ENCODE measurements at places on chromosomes 3 and 15.
A peak's percentile ranks its signal among the peaks of the same experiment; 100 is the strongest.

DNA sequence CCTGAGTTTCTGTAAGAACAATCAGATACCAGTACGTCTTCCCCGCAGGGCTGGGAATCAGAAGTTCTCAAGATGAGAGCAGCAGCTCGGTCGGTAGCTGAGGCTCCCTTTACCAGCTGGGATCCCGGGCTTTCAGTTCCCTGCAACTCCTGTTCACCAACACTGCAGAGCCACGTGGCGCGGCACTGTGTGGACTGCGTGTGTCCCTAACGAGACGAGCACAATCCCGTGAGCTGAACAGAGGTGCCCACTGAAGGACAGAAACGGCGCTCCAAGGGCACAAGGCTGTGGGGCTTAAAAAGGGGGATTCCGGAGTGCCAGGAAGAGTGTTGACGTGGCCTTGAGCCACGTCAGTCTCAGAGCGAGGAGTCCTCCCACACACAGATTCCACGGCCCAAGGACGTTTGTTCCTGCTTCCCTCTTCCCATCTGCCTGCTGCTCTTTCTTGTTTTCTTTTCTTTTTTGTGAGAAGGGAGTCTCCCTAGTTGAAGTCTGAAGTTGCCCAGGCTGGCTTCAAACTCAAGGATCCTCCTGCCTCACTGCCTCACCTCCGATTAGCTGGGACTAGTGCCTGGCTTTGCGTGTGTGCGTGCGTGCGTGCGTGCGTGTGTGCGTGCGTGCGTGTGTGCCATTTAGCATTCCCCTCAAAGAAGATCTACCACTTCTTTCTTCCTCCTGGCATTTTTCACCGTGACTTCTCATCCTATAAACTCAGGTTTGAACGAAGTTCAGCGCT, 37.1 kb upstream of the RPL35A start:
- DNase-seq = no peak

- no peak for DNase-seq
Observed at GRCh38 chr3:14516738-14517345, 23.3 kb downstream of the GRIP2 start.

- DNase-seq = peak; percentile 59
Observed at GRCh38 chr15:40098489-40099261, 10.0 kb downstream of the BMF start.

GRCh38 chr3:175255698-175256097, 396.6 kb downstream of the NAALADL2 start:
- no peak for DNase-seq

GRCh38 chr15:101406526-101407195, 82.8 kb downstream of the PCSK6 start:
- no peak for DNase-seq

DNA sequence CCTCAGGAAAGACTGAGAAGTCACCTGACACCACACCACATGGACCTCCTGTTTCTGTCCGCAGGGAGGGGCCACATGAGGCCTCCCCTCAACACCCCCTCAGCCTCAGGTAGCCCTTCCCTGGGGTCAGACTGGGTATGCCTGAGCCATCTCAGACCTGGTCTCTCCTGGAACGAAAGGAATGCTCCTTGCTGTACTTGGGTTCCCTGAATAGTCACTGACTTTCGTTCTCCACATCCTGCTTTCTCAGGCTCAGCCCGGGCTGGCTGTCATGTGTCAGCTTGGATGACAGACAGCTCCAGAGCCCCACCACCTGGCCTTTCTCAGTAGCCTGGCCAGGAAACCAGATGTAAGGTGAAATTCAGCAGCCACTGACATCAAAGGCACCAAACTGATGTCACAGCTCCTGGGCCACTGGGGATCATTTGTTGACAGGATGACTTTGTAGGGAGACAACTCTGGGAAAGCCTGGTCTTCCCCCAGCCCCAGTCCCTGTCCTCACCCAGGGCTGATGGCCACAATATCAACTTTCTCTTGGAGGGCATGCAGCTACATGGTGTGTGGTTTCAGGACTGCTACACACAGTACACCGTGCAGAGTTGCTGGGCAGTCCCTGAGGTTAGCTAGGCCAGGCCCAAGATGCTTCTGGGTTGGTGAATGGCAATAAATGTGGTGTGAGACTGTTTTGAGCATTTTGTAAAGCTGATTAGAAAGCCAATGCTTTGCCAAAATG, 141.4 kb upstream of the MRPS22 start:
- DNase-seq = no peak

DNA sequence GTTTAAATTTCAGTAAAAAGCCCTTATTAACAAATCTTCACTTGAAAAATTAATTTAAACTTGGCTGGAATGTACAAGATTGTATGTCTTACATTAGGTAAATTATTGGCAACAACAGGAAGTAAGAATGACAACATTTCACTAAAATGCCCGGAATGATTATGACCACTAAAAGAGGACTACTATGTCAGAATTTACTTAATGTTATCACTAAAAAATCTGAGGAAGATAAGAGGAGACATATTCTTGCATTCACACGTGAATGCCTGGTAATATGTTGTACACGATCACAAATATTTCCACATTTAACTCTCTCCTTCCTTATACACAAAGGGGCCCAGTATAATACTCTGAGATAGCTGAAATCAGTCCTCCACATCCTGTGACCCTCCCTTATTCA, 29.7 kb downstream of the VGLL3 start:
- DNase-seq = no peak

- no peak for DNase-seq
Observed at GRCh38 chr15:82551646-82552247, 11.5 kb upstream of the RPS17 start.

GRCh38 chr3:83513677-83514076, 1445.1 kb upstream of the CADM2 start:
- no peak for DNase-seq

DNA sequence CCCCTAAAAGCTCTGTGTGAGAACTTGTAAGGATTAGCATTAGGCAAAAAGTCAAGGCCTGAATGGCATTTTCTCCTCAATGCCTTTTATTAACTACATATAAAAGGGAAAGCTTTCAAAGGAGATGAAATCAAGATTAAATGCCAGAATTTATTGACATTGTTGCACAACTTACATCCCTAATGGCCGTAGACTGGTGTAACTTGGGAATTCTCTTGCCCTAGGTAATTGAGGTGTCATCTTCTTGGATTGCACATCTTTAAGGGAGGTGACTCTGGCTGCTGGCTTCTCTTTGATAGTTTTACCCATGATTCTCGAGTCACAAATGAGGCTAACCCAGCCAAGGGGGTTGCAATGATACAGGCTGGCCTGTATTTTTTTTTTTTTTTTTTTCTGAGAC, 249.1 kb downstream of the TBL1XR1 start:
- no peak for DNase-seq

DNA sequence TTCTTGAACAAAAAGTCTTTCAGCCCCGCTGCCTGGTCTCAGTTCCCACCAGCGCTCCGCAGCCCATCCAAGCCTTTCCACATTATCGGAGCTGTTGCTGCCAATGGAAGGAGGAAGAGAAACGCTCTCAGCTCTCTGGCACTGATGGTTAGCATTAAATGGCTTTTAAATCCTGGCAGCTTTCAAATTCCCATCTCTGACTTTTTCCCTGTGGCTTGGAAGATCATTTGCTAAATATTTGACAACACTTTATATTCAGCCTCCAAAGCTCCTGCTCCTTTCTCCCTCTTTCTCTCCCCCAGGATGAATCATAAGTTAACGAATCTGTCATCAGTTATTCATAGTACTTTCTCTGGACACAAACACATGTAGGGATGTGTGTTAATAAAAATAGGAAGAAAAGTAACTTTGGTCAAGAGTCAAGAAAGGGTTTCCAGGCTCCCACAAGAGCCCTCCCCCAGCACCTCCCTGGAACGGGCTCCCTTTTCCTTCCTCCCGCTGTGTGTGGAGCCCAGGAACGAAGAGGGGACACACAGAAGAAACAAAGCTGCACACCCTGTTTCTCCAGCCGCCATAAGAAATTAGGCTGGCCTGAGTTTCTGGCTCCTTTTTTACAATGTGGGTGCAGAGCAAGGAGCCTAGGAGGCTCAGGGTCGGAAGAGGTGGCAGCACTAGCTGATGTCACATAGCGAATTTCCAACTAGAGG, 47.6 kb upstream of the TSEN2 start:
- no peak for DNase-seq

GRCh38 chr3:30643763-30644462, 37.5 kb downstream of the TGFBR2 start:
- peak; percentile 49 for DNase-seq

GRCh38 chr3:98994128-98994762, 92.8 kb upstream of the DCBLD2 start:
- no peak for DNase-seq

- no peak for DNase-seq
Observed at GRCh38 chr3:171251835-171252234, 208.4 kb downstream of the TNIK start.

- no peak for DNase-seq
Observed at GRCh38 chr15:58520464-58520863, 88.7 kb downstream of the LIPC start.

- DNase-seq = no peak
Observed at GRCh38 chr3:188431553-188431952, 277.6 kb downstream of the LPP start.

DNA sequence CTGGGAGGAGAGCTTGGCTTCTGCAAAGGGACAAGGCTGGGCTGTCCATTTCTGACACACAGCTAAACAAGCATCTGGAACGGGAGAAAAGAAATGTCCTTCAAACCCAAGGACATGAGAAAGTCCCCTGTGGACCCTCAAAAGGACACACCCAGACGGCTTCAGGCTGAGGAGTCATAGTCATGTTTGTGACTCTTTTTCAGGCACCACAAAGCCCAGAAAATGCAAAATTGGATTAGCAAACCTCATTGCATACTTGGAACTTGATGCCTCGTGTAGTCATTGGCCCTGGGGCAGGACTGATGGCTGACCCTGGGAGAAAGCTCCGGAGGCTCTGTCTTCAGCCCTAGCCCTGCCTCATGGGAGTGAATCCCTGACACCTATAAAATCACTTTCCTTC, 21.5 kb downstream of the FAM174B start:
- DNase-seq = no peak

DNA sequence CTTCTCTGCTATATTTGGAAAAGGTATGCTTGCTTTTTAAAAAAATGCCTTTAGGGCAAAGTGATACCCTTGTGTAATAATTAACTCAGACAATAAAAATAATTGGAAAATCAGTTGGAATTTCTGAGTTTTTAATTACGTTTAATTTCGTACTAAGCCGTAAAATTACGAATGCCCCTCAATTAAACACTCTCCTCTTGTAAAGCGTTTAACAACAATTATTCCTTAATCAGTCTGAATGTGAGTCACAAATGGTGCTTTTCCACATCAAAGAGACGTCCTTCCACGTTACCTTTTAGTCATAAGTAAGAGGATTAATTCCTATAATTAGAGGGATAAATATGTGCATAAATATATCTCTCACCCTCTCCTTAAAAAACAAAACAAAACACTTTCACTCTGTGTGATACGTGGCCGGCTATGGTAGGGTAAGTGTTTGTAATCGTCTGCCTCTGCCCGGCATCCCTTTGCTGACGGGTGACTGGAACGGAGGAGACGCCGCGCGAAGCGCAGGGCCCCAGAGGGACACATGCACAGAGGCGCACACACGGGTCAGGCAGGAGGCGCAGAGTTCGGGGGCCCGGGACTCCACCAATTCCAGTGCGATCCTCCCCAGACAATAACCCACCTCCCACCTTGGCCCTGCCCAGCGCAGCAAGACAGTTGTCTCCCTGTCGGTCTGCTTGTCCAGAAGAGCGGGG, 9.7 kb upstream of the MEIS2 start:
- no peak for DNase-seq

DNA sequence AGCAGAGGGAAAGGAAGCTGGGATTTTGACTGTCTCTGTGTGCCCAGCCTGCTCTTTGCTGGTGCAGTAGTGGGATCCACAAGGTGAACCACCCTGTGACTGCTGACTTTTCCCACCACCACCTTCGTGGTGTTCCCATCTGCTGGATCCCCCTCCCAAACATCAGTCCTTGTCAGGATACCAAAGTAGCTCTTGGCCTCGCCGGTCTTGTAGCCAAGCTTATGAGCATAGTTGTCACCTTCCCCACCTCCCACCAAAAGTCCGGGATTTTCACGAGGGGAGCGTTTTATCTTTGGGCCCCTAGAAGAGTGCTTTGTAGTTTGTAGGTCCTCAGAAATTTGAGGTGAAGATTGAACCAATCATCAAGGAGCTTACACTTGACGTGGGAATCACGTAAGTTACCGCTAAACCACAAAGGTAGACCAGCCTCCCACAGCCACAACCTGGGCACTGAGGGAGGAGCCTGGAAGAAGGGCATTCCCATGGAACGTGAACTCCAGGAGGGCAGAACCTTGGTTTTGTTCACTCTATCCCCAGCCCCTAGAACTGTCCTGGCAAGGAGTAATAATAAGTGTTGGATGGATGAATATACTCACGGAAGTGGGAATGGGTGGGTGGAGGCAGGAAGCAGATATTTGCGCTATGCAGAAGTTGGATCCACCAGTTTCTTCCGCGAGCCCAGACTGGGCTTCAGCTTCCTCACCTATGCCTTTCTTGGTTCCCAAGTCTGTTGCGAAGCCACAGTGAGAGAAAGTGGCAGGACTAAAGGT, 814 bp upstream of the TEX264 start:
- no peak for DNase-seq

DNA sequence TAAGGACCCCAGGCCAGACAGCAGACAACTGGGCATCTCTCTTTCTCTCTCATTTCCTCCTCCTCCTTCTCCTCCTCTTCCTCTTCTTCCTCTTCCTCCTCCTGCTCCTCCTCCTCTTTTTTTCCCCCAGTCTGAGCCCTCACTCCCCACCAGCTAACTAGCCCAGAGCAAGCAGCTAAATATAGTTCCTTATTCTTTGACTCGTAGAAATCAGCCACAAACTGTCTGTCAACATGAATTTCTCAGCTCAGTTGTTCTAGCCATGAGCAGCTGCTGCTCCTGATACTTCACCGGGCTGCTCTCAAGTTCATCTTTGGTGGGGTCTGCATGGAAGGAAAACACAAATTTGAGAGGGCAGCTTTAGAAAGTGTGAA, 19.2 kb upstream of the LOXL1 start:
- no peak for DNase-seq

GRCh38 chr15:56719774-56720555, 13.3 kb downstream of the ZNF280D start:
- no peak for DNase-seq

DNA sequence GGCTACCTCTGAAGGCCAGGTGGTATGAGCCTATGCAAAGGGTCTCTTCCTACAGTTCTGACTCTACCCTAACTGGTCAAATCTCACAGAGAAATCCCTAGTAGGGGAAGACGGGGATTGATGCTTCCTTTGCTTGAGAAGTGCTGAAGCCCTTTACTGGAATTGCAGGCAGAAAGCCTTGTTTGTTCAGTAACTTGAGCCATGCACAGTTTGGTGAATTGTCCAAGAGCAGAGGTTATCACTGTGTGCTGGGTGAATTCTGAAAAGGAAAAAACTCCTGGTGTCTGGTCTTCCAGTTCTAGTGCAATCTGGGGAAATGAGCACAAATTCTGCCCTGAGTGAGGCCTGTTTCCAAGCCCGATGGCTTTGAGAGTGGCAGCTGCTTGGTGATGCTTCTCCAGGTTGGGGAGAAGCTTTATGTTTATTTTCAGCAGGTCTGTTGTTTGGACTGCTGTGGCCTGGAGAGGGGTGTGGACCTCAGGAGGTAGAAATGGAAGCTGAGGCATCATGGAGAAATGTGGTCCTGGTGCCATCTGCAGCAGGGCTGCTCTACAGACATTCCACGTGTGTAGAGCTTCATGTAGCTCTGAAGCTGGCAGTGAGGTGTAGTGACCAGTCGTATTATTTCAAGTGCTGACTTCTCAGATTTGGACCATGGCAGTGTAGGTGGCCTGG, 60.9 kb downstream of the ARNT2 start:
- no peak for DNase-seq
